ENCODE measurements at places on chromosomes 12 and 14. TPM values are rescaled to one million over a fixed set of nuclear protein-coding genes. Genes with fewer than 3 reads are reported as not detected.

Gene SAV1
- total RNA-seq, result 45.1 TPM

Gene MSRB3
- 23.8 TPM for total RNA-seq

GRCh38 chr12:52415870-52416750 lies 10.0 kb upstream of the KRT82 start:
- peak; percentile 42 for DNase-seq

GRCh38 chr12:6250343-6250742 lies 50.1 kb downstream of the CD9 start:
- DNase-seq, result no peak

- peak; percentile 56 for DNase-seq
Measured at GRCh38 chr14:73759183-73759713, 45.1 kb upstream of the PNMA1 start.

GRCh38 chr12:124328116-124328515 lies 33.2 kb downstream of the RFLNA start:
- DNase-seq, result no peak

- DNase-seq, result no peak
Measured at GRCh38 chr12:127619869-127620734, 646.9 kb upstream of the TMEM132C start.

DNA sequence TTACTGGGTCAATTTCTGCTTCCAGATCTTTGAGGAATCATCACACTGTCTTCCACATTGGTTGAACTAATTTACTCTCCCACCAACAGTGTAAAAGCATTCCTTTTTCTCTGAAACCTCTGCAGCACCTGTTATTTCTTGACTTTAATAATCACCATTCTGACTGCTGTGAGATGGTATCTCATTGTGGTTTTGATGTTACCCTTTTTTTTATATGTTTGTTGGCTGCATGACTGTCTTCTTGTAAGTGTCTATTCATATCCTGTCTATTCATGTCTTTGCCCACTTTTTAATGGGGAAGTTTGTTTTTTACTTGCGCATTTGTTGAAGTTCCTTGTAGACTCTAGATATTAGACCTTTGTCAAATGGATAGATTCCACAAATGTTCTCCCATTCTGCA lies 324.9 kb downstream of the NAV3 start:
- DNase-seq, result no peak
